AG08396 (cell line): ENCODE measurements at places on chromosomes 6 and 20.
A peak's percentile ranks its signal among the peaks of the same experiment; 100 is the strongest.

DNA sequence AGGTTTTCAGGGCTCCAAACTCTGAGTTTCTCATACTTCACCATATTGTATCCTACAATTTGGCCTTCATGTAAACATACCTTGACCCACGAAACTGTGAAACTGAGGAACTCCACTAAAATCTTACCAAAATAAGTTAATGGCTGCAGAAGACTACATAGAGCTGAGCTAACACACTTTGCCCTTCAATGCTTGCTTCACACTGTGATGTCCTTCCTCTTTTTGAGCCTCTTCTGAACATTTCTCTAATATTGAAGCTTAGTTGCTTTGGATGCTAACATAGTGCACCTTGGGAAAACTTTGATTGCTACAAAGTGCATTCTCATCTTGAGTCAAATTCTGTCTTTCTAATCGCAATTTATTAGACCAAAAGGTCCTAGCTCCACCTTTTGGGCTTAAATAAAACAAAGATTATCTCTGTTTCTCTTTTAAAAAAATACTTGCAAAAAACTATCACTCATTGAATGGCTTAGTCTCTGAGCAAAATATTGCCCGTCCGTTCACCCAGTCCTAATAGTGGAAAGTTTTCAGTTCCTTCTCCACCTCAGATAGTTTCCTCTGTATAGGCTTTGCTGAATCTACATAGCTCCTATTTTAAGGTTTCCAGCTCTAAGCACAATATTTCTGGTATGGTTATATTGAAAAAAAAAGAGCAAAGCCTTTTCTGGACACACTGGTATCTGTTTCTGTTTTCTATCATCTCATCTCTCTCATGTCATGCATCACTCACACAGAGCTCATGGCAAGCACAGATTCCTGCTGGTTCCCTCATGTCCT is 494.6 kb downstream of the RFPL4B start:
- no peak for DNase-seq

DNA sequence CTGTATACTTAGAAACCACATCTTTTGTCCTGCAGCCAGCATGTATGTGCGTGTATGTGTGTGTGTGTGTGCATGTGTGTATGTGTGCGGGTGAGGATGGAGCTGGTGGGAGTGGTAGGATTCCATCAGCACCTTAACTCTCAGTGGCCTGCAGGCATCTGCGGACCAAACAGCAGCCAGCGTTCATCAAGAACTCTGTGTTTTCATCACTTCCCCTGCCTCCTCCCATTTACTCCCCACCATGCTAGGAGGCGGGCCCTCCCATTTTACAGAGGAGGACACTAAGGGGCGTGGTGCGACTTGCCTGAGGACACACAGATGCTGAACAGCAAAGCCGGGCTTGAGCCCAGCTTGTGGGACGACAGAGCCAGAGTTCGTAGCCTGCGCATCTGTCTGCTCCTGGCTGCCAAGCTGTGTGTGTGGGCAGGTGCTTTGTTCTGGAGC is 8.9 kb downstream of the VSTM2L start:
- DNase-seq: no peak

DNA sequence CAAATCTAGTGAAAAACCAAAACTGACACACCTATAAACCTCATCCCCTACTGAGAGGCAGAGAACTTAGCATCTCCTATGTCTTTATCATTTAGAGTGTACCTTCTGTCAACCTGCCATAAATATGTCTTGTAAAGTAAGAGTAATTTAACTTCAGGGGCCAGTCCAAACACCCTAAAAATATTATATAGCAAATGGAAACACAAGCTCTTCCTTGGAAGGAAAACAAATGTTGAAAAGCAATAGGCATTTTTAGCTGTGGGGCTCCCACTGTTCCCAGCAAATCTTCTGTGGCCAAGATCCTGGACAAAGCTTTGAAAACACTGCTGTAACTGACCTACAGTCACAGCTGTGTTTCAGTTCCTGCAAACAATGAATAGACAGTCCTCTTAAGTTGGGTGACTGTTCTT is 140.0 kb upstream of the RNF217 start:
- DNase-seq: no peak

- DNase-seq: no peak
Observed at GRCh38 chr6:115360602-115361325, 699.9 kb downstream of the FRK start.

DNA sequence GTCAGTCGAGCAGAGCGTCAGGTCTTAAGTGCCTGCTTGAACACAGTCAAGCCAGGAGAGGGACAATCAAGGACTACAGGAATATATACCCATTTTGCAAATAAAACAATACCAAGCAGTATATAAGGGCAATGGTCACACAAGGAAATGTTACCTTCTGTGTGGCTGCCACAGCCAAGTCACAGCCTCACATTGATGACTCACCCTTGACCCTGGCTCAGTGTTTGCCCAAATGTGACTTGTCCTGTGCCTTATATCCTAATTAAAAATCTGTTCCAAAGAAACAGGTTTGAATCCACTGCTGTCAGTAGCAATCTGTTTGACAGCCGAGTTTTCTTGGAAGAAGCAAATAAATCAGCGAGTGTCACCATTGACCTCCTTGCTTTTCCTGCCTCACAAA is 34.3 kb downstream of the C6orf89 start:
- no peak for DNase-seq

DNA sequence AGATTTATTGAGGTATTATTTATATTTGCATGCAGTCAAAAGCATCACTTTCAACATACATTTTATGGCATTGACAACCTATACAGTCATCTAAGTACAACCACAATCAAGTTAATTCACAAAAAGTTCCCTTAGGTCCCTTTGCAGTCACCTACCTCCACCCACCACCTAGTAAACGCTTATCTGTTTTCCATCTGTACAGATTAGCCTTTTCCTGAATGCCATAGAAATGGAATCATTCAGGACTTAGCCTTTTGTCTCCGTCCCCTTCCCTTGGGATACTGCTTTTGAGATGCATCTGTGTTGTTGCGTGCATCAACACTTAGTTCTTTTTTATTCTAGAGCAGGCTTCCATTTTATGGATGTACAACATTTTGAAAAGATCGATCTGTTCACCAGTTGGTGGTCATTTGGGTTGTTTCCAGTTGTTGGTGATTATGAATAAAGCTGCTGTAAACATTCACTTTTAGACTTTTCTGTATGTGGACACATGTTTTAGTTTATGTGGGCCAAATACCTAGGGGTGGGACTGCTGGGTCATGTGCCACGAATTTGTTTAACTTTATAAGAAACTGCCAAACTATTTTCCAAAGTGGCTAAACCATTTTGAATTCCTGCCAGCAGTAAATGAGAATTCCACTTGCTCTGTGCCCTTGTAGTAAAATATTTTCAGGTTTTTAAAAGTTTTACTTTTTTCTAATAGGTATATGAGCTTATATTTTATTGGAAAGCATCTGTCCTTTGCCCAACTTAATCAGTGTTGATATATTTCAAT is 17.6 kb upstream of the IFNGR1 start:
- DNase-seq: no peak

- DNase-seq: no peak
Observed at GRCh38 chr6:39698789-39699188, 26.4 kb downstream of the KIF6 start.

DNA sequence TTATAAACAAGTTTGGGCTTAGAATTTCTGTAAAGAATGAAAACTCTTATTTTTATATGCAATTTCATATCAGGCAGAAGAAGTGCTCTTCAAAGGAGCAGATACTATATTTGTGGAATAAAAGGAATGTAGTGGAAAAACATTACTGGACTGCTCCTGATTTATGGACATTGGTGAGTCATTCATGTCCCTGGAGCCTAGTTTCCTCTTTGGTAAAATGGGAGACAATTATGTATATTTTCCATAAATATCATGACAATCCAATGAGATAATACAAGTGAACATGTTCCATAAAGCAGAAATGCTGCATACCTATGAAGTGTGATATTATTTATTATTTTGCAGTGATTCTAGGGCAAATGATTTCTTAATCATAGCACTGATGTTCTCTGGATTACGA is 445.8 kb upstream of the CITED2 start:
- DNase-seq: peak; percentile 26

GRCh38 chr20:4324611-4325243 is 309.4 kb upstream of the RNF24 start:
- DNase-seq: no peak

- peak; percentile 81 for DNase-seq
Observed at GRCh38 chr6:108557494-108558371, 3.0 kb upstream of the FOXO3 start.

DNA sequence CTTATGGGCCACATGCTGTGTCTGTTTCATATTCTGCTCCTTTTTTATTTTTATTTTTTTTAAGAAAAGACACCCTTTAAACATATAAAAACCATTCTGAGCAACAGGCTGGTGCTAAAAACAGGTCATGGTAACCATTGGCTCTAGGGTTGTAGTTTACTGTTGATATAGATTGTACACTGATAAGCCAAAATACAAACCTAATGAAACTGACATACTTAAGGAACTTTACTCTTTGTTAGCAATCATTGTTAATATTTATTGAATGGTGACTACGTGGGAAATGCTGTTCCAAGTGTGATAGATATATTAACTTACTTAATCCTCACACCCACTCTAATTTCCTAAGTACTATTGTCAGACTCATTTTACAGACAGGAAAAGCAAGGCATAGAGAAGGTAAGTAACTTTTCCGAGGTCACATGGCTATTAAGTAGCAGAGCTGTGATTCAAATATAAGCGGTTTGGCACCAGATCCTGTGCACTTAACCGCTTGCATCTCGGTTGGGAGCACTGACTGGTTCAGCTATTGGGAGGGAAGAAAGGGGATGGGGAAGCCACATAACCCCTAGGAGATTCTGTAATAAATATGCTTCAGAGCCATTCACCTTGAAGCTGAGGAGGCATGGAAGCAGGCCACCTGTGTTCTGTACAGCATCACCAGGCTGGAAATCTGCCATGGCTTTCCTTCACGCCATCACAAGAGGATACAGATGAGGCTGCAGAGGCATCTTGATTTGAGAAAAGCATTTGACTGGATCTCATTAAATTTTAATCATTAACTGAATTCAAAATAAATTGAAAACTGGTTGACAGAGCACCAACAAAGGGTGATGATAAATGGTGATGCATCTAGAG is 4.9 kb downstream of the TRAF3IP2 start:
- no peak for DNase-seq

DNA sequence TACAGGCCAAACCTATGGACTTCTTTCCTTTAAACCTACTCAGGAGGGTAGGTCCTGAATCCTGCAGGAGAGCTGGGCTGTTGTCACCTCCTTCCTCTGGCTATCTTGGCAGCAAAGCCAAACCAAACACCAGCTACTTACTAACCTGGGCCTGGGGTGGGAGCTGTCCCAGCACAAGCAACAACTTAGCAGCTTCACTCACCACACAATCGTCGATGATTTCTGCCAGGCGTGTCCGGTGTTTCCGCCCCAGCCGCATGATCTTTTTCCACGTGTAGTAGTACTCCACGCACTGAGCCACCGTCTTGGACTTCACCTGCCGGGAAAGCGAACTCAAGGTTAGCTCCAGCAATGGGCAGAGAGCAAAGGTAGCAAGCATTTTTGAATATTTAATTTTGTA is 25.4 kb upstream of the MRPS10 start:
- DNase-seq: no peak

- DNase-seq: no peak
Observed at GRCh38 chr6:126941751-126942150, 176.7 kb upstream of the RSPO3 start.

DNA sequence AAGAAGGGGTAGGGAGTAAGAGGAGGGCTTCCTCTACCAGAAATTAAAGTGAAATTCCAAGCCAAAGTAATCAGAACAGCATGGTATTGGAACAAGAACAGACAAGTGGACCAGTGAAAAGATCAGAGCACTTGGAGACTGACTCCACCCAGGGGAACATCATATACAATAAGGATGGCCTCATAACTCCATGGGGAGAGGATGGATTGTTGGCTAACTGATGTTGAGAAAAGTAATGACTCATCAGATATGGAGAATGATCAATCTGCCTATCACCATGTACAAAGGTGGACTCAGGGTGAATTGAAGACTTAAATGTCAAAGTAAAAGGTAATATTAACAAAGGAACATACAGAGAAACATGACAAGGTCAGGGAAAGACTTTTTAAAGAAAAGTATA is 12.8 kb downstream of the SLC22A3 start:
- no peak for DNase-seq

DNA sequence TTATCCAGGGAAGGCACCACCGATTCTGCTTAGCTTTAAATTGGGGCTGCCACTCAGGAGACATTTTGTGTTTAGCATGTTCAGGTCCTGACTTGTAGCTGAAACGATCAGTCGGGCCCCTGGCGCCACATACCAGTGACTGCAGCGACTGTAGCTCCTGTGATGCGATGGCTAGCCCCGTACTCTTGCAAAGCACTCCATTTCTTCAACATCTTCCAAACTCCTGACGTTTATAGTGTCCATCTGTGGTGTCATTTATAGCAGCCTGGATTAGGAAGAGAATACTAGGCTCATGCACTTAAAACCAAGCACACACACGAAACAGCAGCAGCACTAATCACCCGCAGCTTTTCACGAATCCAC is 13.0 kb downstream of the POU3F2 start:
- no peak for DNase-seq

- no peak for DNase-seq
Observed at GRCh38 chr20:19995220-19995863, 21.8 kb upstream of the NAA20 start.

DNA sequence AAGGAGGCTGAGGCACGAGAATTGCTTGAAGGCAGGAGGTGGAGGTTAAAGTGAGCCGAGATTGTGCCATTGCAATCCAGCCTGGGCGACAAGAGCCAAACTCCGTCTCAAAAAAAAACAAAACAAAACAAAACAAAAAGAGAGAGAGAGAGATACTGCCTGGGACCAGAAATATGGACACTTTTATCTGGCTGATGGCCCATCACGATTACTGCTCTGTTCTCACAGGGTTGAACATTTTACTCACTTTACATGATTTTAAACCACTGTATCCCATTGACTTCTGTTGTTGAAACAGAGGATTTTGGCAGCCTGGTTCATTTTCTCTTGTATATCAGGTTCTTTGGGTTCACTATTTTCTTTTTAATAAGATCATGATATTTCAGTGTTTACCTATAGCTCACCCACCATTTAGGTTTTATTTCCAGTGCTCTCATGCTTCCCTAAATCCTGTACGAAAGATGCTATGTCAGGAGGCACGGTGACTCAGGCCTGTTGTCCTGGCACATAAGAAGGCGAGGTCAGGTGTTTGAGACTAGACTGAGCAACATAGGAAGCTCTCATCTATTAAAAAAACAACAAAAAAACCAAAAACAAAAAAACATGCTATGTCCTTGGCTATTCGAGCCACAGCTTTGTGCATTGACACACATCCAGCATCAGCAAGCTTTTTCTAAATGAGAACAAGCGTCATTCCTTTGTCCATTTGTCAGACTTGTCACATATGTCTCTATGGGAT is 34.5 kb upstream of the RREB1 start:
- DNase-seq: no peak

GRCh38 chr6:145960918-145961589 is 3.1 kb downstream of the SHPRH start:
- peak; percentile 29 for DNase-seq

DNA sequence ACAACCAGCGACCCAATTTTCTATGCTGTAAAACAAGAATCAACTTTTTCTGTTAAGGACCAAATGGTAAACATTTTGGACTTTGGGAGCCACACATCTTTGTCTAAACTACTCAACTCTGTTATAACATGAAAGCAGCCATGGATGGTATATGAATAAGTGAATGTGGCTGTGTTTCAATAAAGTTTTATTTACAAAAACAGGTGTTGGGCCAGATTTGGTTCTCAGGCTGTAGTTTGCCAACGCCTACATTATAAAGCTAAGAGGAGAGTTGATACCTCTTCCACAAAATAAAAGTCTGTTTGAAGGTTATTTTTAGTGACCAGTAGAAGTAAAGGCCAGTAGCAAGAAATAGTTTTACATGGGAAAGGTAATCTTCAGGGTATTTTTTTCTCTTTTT is 60.4 kb upstream of the SDHAF4 start:
- no peak for DNase-seq
